HT1080 (cell line): ENCODE measurements at places on chromosomes 3 and 15. TPM values are rescaled to one million over a fixed set of nuclear protein-coding genes. Genes with fewer than 3 reads are reported as not detected.

GRCh38 chr3:13338996-13339395, 81.1 kb downstream of the NUP210 start:
- no peak for DNase-seq

- no peak for DNase-seq
Measured at GRCh38 chr3:73235768-73236167, 174.3 kb downstream of the EBLN2 start.

CLSTN2 gene
- total RNA-seq, result 0.23 TPM in 2 replicates

DNA sequence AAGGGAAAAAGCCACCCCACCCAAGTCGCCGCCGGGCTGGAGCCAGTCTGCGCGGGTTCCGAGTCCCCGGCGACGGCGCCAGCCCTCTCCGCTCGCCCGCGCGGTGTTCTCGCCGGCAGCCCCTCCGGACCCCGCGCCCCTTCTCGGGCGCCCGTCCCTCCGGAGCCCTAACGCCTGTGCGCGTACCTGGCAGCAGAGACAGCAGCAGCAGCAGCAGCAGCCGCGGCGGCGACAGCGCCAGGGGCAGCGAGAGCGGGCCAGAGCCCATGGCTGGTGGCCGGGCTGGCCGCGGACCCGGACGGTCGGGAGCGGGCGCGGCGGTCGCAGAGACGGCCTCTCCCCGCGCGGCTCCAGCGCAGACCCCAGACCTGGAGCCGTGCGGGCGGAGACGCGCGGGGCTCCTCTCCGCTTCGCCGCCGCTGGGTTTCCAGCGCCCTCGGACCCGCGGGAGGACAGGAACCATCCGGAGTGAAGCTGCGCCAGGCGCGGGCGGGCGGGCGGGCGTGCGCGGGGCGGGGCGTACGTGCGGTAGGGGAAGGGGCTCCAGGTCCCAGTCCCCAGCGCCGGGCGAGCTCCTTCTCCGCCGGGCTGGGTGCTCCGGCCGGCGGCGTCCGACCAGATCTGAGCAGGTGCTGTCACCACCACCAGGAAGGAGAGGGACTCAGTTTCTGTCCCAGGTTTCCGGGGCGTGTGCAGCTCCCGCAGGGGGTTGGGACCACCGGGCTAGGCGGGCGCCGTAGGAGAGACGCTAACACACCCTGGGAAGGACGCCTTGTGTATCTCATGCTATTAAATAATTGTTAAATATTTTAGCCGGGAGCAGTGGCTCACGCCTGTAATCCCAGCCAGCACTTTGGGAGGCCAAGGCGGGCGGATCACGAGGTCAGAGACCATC, at the start of gene CHRNA3:
CHRNA3 (minus strand) TSS at position 470 of the 895 bp plus-strand sequence; CDS start at position 268, 202 bp downstream.
- no peak for DNase-seq

GRCh38 chr15:40909662-40910630, 15.7 kb downstream of the VPS18 start:
- no peak for DNase-seq

DNA sequence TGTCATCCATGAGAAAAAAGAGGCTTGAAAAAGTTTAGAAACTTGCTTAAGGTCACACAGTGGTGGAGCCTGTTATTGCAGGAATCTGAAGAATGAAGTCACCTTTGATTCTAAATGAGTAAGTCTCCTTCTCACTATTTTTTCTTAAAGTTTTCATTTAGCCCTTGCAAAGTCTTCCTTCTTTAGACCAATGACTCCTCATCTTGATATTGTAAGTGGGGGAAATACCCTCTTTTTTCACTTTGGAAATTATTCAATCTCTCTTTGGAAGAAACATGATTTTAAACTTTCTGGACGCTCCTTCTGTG, 787 bp upstream of the SLMAP start:
- DNase-seq, result peak; percentile 51
